ENCODE measurements at places on chromosomes 7 and 10. TPM values are rescaled to one million over a fixed set of nuclear protein-coding genes. Genes with fewer than 3 reads are reported as not detected.

DNA sequence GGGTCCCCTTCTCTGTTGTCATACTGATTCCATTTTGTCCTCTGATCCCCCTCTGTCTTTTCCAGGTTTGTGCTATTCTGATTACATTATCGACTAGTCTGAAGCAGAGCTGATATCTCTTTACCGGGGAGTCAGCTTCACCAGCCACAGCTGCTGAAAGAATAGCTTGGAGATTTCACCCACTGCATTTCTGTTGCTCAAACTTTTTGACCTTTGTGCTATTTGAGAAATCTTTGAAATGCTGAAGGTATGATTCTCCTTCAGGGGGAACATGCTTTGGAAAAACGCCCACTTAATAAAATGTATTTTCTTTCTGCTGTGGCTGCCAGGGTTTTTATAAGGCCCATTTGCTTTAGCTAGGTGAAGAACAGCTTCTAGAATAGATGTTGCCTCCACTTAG is 197.8 kb upstream of the TCF7L2 start:
- no peak for DNase-seq

DNA sequence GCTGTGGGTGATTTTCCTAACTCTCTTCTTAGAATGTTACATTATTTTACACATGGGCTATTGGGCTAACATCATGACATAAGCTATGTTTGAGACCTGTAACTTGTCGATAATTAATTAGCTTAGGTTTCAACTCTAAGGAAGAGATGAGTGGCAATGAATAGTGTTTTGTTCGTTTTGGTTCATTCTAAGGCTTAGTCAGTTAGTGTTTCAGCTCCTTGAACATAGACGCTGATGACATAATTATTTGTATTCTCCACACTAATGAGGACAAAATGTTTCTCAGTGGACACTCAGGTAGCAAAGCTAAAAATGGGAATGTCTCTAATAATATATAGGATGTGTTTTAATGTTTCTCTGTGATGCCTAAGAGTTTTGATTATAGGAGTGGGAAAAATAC is 401.9 kb downstream of the GATA3 start:
- DNase-seq, result no peak

DNA sequence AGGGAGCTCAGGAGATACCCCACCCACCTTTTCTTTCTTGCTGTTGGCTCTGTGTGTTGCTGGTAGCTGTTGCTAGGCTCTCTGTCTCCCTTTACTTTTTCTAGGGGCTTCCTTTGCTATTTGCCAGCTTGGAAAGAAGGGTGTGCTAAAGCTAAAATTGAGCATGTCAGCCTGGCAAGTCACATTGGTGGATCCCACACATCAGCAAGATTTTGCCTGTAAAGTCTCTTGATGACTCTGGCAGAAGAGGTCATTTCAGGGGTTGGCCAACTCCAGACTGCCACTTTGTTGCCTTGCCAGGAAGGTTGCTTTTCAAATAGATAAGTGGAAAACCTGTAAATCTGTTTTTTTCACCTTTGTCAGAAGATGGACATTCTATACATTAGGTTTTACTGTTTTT is 9.9 kb downstream of the CCNY start:
- no peak for DNase-seq

The CHAT gene
- not detected for total RNA-seq

The GSTO2 gene
- 2.1 TPM for total RNA-seq

The ADIRF gene
- total RNA-seq, result not detected

- no peak for DNase-seq
Observed at GRCh38 chr10:74072503-74072902, 74.6 kb downstream of the VCL start.

The AKR1B15 gene
- total RNA-seq, result not detected

The LDB3 gene
- 0.05 TPM for total RNA-seq

The CLDN3 gene
- total RNA-seq, result not detected

The ANKRD1 gene
- not detected for total RNA-seq

- no peak for DNase-seq
Observed at GRCh38 chr10:120453319-120453718, 3.7 kb upstream of the PLPP4 start.

- no peak for DNase-seq
Observed at GRCh38 chr7:38160003-38160571, 18.0 kb upstream of the STARD3NL start.

The GOLGA7B gene
- total RNA-seq, result 0.57 TPM

GRCh38 chr10:86151613-86152012 is 215.0 kb downstream of the GRID1 start:
- no peak for DNase-seq

DNA sequence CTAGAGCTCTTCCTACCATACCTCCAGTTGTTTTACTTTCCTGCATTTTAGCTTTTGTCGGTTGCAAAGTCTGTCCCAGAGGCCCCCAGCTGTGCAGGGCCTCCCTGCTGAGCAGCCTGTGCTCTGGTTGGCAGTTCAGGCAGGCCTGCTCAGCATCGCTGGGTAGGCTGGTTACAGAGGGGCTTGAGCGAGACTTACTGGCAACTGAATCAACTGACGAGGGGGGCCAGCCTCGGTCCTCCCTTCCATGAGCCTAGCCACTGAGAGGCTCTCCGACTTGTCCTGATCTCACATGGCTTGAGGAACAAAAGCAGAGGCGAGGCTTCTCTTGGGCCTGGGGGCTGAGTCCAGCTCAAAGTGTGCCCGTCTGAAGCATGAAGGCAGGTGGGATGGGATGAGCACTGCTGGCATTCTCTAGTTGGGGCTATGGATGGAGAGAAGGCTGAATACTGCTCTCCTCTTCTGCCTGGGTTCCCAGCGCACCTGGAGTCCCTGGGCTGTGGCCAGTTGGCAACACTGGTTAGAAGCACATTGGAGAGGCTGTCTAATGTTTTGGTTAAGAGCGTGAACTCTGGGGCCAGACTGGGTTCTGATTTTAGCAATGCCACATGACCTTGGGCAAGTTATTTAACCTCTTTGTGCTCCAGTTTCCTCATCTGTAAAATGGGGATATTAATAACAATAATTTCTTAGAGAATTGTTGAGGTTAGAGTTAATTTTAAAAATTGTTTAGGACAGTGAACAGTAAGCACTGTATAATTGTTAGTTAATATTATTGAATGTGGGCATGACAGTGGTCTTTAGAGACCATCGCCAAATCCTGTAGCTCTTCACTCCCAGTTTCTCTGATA is 6.9 kb upstream of the SFRP5 start:
- DNase-seq, result no peak

The GPR85 gene
- not detected for total RNA-seq

The TFEC gene
- total RNA-seq, result not detected

The USP54 gene
- total RNA-seq, result 4.3 TPM

- DNase-seq, result no peak
Observed at GRCh38 chr7:80496586-80496985, 15.3 kb downstream of the GNAT3 start.

The FOXI2 gene
- total RNA-seq, result not detected

- DNase-seq, result no peak
Observed at GRCh38 chr10:44006771-44007170, 358.1 kb upstream of the ZNF32 start.

GRCh38 chr10:124993736-124994451 is 52.0 kb downstream of the ZRANB1 start:
- DNase-seq, result no peak

GRCh38 chr10:8616166-8616565 is 561.7 kb downstream of the GATA3 start:
- no peak for DNase-seq

- DNase-seq, result no peak
Observed at GRCh38 chr7:41058986-41059741, 643.7 kb downstream of the INHBA start.

- no peak for DNase-seq
Observed at GRCh38 chr7:67547183-67547907, 550.7 kb downstream of the TYW1 start.

The GPR15LG gene
- total RNA-seq, result not detected

DNA sequence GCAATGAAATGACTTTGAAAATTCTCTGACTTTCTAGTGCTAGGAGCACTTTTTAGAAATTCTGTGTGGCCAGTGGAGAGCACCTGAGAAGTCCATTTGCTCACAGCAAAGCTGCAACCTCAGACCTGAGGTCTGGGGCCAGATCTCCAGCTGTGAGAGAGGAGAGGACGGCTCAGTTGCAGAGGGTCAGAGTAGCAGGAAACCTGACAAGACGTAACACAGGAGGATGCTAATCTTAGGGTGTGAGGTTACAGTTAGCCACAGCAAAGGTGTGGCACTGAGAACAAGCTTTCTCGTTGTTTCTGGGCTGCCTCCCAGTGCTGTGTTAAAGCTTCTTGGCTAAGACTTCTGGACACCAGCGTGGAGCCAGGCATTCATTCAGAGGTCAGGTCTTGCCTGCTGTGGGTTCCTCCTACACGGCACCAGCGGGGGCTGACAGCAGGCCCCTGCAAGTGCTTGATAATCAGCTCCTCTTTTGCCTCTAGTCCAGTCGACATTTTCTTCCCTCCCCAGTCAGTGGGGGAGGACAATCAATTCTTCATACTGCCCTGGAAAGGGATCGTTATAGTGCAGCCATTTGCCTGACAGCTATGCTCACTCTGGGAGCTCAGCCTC is 435.4 kb upstream of the DPP6 start:
- no peak for DNase-seq

DNA sequence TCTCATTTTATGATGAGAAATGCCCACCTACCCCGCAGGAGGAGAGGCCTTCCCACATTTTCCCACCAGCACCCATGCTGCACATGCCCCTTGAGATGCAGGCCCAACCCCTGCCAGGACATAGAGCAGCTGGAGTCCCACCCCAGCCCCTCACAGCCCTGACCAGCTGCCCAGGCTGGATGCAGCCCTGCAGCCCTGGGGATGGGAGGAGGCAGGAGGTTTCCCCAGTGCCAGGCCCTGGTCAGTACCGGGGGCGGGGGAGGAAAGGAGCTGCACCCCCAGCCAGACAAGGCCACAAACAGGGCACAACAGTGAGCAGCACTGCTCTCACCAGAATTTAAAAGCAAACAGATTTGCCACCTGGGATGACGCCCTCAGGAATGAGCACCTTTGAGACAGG is 196.1 kb downstream of the PTPRN2 start:
- DNase-seq, result no peak

DNA sequence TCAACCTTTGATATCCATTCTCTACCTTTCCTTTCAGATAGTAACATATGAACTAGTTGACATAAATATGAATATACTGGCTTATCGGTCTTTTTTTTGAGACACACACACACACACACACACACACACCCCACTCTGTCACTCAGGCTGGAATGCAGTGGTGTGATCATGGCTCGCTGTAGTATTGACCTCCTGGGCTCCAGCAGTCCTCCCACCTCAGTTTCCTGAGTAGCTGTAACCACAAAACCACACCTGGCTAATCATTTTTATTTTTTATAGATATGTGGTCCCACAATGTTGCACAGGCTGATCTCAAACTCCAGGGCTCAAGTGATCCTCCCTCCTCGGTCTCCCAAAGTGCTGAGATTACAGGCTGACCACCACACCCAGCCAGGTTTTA is 14.2 kb upstream of the NT5C3A start:
- no peak for DNase-seq

All from activated CD4-positive, alpha-beta T cell treated with anti-CD3 and anti-CD28 coated beads for 36 hours (primary cell).